ENCODE measurements at places on chromosomes 11 and 22.
A peak's percentile ranks its signal among the peaks of the same experiment; 100 is the strongest.

- DNase-seq, result peak; percentile 28
Measured at GRCh38 chr11:13955971-13956421, 6.5 kb upstream of the SPON1 start.

- DNase-seq, result no peak
Measured at GRCh38 chr11:326842-327580, 6.4 kb upstream of the IFITM3 start.

DNA sequence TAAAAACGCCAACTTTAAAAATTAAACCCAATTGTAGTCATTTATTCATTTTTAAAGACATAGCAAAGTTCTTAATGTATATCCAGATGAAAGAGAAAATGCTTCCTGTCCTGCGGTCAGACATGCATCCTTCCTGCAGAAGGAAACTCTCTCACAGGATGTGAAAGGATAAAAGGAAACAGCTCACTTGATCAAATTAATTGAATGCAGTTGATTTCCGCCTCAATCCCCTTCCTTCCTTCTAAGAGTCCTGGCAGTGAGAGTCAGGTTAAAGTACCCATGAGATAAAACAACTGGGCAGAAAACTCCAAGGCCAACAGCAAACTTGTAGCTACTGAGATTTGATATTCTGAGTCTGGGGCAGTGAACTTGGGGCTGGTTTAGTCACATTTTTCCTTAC lies 38.5 kb downstream of the CWC15 start:
- DNase-seq, result no peak

GRCh38 chr11:67732045-67732787 lies 57.8 kb upstream of the ALDH3B2 start:
- DNase-seq, result no peak

DNA sequence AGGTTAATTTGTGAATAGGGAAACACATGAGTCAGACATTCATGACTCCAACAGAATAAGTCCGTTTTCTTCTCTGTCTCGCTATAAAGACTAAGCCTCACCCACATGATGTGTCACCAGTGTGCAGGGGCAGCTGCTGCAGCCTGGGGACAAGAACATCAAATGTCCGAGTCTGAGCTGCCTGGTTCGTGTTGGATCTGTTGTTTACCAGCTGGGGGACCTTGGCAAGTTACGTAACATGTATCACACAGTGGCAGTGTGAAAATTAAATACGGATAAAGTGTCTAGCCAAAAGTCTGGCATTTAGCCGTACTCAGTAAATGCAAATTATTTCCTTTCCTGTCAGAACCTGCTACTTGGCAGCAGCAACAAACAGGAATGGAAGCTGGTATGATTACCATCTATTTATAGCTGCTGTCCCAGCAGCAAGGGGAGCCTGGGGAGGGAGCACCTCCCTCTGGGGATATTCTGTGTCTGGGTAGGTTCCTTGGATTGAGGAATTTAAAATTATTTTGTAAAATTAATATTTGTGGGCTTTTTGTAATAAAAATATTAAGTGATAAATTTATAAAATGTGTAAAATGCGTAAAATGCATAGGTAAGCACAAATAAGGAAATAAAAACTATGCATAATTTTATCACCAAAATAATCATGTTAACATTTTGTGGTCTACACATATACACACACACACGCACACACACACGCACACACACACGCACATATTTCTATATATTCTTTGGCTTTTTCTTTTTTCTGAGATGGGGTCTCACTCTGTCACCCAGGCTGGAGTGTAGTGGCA lies 1.3 kb upstream of the CLDN25 start:
- peak; percentile 47 for DNase-seq

- no peak for DNase-seq
Measured at GRCh38 chr11:95322539-95322938, 91.5 kb upstream of the SESN3 start.

DNA sequence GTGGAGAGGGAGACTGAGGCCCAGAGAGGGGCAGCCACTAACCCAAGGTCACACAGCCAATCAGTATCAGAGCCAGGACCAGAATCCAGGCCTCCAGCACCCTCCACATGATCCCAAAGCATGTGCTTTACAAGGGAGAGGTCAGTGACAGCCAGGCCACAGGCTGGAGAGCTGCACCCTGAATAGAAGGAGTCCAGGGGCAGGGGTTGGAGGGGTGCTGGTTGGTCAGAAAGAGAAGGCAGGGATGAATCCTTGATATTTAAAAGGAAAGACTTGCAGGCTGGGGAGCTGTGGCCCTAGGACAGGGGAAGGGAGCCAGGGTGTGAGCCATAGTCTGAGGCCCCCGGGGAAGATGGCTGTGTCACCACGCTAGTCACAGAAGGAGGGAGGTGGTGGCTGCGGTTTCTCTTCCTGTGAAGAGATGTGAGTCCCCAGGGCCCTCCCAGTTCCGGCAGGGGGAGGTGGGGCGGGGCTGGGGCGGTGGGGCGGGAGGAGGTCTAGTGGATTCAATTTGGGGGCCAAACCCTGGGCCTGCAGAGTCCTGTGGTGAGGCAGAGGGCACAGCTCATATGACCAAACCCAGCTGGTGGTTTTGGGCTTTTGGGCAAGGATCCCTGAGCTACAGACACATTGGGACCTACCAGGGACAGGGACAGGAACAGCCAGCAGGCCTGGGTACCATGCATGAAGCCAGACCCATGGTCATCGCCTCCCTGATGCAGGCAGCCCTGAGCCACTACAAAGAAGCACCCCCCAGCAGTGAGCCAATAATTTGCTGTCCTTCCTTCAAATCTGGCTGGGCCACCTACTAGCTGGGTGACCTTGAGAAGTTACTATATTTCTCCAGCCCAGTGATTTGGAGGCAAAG lies 14.0 kb downstream of the RAC2 start:
- DNase-seq, result no peak

GRCh38 chr22:49979587-49980264 lies 19.2 kb downstream of the PIM3 start:
- no peak for DNase-seq
